T-helper 9 cell (primary cell): ENCODE measurements at places on chromosomes 6 and 20.
A peak's percentile ranks its signal among the peaks of the same experiment; 100 is the strongest.

- DNase-seq: no peak
These were observed 10.2 kb upstream of the DNAJC5 start for GRCh38 chr20:63884506-63885263.

DNA sequence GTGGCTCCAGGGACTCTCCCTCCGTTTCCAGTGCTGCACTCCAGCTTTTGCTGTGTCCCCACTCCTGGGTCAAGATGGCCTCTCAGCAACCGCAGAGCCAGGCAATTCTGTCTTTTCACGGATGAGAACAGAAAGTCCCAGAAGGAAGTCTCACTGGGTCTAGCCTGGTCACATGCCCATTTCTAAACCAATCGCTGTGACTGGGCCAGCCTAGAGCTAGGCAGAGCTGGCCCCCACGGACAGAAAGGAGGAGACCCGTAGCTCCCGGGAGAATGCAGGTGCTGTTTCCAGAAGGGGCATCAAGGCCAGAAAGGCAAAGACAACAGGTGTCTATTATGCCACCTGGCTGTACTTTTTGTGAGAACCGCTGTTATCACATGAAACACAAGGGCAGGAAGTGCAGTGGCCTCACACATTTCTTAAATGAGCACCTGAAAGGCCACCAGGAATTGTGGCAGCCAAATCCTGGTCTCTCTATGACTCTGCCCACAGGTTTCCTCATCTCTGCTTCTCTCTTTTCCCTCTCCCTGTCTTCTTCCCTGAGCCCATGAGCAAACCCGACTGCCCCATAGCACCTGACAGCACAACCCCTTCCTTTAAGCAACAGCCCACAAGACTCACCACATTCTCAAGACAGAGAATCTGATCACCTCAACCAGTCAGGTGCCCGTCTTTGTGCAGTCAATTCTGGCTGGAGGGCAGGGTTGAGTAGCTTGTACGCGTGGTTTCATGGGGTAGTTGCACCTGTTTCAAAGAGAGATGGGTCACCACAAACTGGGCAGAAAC lies 37.1 kb upstream of the B4GALT5 start:
- DNase-seq: no peak

- no peak for DNase-seq
These were observed 159.5 kb upstream of the MAFB start for GRCh38 chr20:40848526-40848925.

- no peak for DNase-seq
These were observed 569.8 kb downstream of the QKI start for GRCh38 chr6:163984124-163984936.

GRCh38 chr6:90819483-90819882 lies 232.6 kb upstream of the MAP3K7 start:
- DNase-seq: no peak

DNA sequence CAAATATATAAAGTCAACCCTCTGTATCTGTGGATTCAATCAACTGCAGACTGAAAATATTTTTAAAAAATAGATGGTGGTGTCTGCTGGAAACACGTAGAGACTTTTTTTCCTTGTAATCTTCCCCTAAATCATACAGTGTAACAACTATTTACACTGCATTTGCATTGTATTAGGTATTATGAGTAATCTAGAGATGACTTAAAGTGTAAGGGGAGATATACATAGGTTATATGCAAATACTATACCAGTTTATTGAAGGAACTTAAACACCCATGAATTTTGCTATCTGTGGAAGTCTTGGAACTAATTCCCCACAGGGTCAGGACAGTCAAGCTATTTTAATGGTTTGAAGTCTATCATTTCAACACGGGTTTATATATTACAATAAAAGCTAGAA lies 10.2 kb downstream of the HDAC2 start:
- DNase-seq: no peak

GRCh38 chr6:105994591-105995390 lies 91.3 kb upstream of the PRDM1 start:
- DNase-seq: peak; percentile 38

GRCh38 chr6:150119173-150119572 lies 23.7 kb upstream of the PPP1R14C start:
- no peak for DNase-seq

DNA sequence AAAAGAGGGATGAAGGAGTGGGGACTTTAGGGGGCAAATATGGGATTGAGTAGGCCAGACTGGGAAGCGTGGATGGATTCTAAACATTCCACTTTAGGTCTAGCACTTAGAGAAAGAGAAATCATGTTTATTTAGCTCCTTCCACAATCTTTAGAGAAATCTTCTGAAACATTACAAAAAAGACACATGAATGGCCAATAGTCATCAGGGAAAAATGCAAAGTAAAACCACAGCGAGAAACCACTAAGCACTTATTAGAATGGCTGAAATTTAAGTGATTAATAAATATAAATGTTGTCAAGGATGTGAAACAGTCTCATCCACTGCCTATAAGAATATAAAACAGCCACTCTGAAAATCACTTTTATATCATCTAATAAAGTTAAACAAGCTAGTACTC lies 46.9 kb downstream of the HLA-A start:
- DNase-seq: no peak

DNA sequence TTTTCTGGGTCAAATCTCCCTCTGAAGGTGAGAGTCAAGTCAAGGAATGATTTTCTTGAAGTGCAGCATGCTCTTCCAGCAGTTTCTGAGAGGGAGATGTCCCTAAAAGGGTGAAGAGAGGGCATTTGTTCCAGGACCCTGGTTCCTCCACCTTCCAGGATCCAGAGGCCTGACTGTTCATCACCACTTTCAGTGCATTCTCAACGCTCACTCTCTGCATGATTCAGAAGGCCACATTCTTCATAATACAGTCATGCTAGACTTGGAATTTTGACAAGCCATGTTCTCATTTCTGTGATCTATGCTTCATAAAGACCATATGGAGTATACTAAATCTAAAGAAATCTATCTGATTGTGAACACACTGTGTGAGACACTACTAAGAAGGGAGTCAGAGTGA lies 85.1 kb downstream of the PDE7B start:
- DNase-seq: no peak

GRCh38 chr20:62752181-62752670 lies 43.6 kb downstream of the NTSR1 start:
- no peak for DNase-seq

DNA sequence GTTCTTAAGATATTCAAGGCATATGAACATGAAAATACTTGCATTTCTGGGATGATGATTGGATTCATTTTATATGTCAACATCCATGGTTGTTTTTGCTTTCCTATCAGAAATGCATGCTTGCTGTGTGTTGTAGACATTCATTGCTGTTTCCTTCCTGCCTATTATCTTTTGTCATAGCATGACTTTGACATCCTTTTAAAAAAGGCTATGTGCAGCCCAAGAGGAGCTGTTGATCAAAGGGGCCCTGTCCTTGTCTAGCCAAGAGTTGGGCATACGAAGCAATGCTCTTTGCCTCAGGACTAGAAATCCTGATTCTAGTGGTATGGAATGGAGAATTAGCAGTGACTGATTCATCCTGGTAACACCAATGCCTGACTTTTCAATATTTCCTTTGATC lies 143.1 kb downstream of the RNF144B start:
- DNase-seq: no peak

GRCh38 chr6:27829453-27830211 lies 82.6 kb downstream of the OR2B2 start:
- DNase-seq: no peak

- DNase-seq: no peak
These were observed 270.5 kb upstream of the PLN start for GRCh38 chr6:118277631-118278030.

GRCh38 chr6:133070410-133071043 lies 170.6 kb upstream of the EYA4 start:
- no peak for DNase-seq

- no peak for DNase-seq
These were observed 152.2 kb downstream of the SLC16A10 start for GRCh38 chr6:111239461-111239860.

DNA sequence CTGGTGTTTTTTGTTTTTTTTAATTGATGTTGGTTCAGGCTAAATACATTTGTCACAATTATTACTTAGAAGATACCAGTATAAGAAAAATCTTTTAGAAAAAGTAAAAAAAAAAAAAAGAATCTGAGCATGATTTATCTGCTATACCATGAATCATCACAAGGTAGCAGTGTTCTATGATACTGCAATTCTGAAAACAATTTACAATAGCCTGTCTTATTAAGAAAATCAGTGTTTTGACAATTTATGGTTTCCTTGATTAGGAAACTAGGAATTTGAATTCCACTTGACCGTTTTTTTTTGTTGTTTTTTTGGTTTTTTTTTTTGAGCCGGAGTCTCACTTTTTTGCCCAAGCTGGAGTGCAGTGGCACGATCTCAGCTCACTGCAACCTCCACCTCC lies 9.3 kb upstream of the MAK start:
- no peak for DNase-seq

GRCh38 chr6:6912817-6913744 lies 194.7 kb upstream of the RREB1 start:
- no peak for DNase-seq

DNA sequence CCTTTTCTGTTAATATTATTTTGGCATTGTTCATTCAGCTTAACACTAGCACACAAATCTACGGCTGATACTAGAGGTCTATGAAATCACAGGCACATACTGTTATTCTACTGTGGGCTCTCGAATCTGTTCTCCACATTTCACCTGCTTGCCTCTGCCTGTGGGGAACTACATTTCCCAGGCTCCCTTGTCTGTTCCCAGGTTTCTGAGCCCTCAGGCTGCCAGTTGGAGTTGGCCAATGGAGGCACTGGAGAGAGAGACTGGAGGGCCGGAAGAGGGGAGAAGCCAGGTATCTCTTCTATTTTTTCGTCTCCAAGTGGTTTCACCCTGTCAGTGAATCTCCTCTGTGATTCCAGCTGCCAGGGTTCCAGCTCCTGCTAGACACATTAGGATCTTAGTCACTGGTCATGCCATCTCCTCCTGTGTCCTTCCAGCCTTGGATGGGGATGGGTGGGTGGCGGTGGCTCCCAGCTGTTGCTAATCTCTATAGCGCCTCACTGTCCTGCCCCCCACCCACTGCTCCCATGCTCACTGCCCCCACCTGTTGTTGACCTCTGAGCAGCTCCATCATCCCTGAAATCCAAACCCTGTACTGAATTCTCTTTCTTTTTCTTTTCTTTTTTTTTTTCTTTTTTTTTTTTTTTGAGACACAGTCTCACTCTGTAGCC lies 188.2 kb downstream of the LRFN2 start:
- DNase-seq: no peak

DNA sequence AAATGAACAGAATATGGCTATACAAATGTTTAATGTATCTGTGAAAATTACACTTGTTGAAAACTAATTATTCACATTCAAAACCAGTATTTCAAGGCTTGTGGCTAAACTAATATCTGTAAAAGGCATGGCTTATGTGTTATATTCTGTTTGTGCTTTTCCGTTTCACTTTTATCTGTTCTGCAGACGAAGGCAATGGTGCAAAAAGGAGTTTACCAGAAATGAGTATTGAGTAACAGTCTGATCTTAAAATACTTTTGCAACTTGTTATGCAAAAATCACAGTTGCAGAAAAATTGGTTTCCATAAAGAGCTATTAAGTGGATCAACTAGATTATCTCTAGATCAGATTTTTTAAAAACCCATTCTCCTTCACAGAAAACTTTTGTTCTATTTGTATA lies 9.4 kb upstream of the STX11 start:
- DNase-seq: no peak

- no peak for DNase-seq
These were observed 22.3 kb downstream of the CNKSR3 start for GRCh38 chr6:154488248-154488593.

DNA sequence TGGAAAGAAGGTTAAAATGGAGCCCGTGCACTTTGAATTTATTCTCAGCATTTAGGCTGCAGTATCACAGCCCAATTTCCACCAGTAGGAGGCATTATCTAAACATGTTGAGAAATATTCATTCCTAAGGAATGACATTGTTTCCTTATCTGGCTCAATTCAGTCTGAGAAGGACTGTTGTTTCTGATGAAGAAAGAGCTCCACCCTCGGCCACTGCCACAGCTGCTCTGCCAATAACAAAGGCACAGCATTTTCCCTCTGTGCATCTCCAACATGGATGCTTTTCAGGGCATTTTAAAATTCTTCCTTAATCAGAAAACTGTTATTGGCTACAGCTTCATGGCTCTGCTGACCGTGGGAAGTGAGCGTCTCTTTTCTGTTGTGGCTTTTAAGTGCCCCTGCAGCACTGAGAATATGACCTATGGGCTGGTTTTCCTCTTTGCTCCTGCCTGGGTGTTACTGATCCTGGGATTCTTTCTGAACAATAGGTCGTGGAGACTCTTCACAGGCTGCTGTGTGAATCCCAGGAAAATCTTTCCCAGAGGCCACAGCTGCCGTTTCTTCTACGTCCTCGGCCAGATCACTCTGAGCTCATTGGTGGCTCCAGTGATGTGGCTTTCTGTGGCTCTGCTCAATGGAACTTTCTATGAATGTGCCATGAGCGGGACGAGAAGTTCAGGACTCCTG lies at the start of gene CALHM5:
CALHM5 (plus strand) TSS at position 216 of the 687 bp plus-strand sequence; CDS start at position 274, 58 bp downstream.
- no peak for DNase-seq

GRCh38 chr20:19129976-19130612 lies 82.3 kb upstream of the SLC24A3 start:
- no peak for DNase-seq

- no peak for DNase-seq
These were observed 9.5 kb upstream of the VEGFA start for GRCh38 chr6:43760210-43761168.

DNA sequence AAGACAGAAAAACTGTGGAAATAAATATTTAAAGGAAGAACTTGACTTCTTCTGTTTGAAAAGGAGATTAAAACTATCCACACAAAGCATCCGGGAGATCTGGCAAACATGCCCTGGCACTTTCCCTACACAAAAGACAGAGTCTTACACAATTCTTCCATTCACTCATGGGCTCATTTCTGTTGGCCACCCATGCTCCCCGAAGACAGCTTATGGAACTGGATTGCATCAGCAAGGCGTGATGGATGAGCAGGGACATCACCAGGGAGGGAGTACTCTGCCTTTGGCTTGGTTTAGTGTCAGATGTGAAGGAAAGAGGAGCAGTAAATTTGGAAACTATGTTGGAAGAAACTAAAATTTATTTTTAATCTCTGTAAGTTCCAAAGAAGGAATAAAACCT lies 379.3 kb downstream of the CD109 start:
- DNase-seq: no peak

DNA sequence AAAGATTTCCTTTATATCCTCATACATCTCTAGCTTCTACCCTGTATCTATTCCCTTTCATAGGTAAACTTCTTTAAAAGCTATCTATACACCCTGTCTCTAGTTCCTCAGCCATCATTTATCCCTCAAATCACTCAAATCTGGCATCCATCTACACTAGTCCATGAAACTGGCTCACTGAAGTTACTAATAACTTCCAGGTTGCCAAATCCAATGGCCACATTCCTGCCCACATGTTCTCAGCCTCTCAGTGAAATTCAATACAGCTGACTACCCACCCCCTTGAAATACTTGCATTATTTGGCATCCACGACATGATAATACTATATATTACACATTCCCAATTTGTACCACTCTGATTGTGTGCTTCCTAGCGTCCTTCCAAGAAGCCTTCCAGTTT lies 8.7 kb downstream of the REPS1 start:
- no peak for DNase-seq

DNA sequence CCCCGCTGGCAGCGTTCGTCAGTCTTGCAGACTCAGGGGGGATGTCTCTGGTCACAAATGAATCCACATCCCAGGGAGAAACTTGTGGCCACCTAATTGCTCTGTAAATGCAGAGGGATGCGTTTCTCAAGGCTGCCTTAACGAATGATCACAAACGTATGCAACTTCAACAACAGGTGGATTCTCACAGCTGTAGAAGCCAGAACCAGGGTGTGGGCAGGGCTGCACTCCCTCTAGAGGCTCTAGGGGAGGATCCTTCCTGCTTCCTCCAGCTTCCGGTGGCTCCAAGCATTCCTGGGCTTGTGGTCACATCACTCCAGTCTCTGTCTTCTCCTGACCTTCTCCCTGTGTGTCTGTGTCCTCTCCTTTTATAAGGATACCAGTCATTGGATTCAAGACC lies 3.3 kb upstream of the TAF4 start:
- no peak for DNase-seq
